ENCODE measurements at places on chromosomes 7 and 10.
A peak's percentile ranks its signal among the peaks of the same experiment; 100 is the strongest.

- no peak for DNase-seq
These were observed 164.1 kb upstream of the NEBL start for GRCh38 chr10:21061184-21061583.

GRCh38 chr10:96712662-96713271 is 7.5 kb downstream of the PIK3AP1 start:
- no peak for DNase-seq

DNA sequence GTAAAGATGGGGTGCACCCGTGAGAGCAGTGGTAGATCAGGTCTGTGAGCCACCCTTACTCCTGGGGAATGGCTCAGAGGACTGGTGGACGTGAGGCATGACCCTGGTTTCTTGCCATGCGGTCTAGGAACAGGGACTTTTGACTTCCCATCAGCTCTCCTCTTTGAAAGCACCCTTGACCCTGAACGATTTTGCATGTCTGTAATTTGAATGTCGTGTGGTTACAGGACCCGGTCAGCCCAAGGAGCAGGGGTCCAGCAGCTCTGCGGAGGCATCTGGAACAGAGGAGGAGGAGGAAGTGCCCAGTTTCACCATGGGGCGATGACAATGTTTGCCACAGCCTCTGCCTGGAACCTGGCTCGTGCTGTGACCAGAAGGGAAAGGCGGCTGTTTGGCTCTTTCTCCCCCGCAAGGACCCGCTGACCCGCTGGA is 8.6 kb upstream of the ORAI2 start:
- no peak for DNase-seq

DNA sequence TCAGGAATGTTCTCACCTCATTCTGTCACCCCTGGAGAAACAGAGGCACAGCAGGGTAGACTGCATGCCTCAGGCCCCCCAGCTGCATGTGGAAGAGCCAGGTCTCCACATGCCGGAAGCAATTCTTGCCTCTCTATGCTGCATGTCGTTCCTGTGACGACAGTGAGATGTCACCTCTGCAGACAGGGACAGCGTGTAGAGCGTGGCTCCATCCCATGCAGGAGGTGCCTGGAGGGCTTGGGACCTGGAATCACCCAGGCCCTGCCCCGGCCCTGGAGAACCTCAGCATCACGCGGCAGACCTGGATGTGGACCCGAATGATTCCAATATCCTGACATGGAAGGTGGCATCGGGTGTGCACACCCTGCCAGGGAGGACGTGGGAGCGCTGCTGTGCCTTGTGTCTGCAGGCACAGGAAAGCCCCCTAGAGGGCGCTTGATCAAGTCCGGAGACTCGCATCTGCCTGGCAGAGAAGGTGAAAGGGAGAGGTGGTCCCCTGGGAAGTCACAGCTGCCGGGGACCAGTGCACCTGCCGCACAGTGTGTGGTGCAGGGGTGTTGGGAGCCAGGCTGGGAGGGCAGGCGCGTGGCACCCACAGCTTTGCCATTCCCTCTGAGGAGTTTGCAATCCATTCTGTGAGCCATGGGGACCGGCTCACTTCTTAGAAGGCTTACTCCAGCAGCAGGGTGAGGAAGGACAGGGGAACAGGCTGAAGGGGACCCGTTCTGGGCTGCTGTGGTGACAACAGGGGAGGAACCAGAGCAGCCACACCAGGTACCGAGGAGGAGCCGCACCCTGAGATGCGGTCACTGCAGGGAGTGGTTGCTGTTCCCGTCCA is 45.3 kb upstream of the EN2 start:
- DNase-seq, result peak; percentile 9

DNA sequence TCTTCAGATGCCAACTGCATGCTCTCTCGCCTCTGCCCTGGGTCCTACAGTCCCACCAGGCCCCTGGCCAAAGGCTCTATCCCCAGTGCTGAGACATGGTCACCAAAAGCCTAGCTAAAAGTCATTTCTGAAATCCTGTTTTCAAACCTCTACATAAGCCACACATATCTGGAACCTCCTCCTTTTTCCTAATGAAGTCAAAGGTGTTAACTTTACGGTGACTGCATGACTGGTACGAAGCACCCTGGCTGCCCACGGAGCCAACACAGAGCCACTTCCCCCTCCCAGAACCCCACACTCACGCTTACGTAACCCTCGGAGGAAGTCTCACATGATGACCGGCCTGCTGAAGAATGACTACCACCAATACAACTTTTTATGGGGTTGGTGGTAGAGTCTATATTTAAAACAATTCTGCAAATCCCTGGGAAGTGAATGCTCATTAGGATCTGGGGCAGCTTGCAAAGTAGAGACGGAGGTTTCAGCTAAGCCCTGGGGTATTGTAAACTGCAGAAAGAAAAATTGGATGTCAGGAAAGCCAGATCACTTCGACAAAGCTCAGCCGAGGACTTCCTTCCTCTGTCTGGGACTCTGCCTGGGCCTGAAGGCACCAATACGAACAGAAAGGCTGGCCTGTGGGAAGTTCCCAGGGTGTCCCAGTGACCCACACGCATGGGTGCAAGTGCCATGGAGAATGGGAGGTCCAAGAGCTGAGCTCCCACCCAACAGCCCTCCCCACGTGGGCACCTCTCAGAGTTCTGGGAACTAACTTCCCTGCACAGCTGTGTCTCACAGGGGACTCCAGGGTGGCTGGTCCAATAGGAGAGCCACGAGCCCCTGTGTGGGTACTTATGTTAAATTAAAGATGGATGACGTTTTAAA is 50.7 kb downstream of the PDGFA start:
- no peak for DNase-seq

GRCh38 chr10:104574838-104575237 is 66.3 kb upstream of the SORCS3 start:
- DNase-seq, result no peak

DNA sequence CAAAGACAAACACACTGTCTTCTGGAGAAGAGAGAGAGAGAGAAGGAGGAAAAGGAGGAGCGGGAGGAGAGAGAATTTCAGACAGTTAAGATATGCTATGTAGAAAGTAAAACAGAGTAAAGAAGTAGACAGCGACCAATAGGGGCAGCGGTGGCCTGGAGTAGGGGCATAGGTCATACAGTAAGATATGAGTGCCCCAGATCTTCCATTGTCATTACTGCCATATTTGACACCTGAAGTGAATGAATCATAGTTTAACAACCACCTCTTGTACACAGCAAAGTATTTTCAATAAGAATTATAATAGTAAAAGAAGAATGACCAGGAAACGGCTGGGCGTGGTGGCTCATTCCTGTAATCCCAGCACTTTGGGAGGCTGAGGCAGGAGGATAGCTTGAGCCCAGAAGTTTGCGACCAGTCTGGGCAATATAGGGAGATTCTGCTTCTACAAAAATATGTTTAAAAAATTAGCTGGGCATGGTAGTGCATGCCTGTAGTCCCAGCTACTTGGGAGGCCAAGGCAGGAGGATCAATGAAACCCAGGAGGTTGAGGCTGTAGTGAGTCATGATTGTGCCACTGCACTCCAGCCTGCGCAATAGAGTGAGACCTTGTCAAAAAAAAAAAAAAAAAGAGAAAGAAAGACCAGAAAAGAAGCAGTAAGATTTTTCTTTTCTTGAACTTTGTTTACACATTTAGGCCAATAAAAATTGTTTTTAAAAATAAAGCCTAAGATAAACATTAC is 77.0 kb upstream of the GPR158 start:
- DNase-seq, result no peak
